ENCODE measurements at places on chromosomes 6 and 20.

GRCh38 chr20:56809668-56810067, 180.6 kb downstream of the TFAP2C start:
- no peaks in the 10 kb centered on the region for H3K27me3 ChIP-seq
- H3K36me3 ChIP-seq, result no peaks in the 10 kb centered on the region
- no peak overlapping the region for H3K4me3 ChIP-seq
- DNase-seq, result no peak

GRCh38 chr6:42383421-42384205, 68.1 kb downstream of the TRERF1 start:
- no peak for DNase-seq
- no peak overlapping the region for H3K27ac ChIP-seq
- no peaks in the 10 kb centered on the region for H3K36me3 ChIP-seq
- H3K4me1 ChIP-seq, result peaks cover 1% of the 10 kb centered on the region
- no peaks in the 10 kb centered on the region for H3K27me3 ChIP-seq
- no peak overlapping the region for H3K4me3 ChIP-seq

DNA sequence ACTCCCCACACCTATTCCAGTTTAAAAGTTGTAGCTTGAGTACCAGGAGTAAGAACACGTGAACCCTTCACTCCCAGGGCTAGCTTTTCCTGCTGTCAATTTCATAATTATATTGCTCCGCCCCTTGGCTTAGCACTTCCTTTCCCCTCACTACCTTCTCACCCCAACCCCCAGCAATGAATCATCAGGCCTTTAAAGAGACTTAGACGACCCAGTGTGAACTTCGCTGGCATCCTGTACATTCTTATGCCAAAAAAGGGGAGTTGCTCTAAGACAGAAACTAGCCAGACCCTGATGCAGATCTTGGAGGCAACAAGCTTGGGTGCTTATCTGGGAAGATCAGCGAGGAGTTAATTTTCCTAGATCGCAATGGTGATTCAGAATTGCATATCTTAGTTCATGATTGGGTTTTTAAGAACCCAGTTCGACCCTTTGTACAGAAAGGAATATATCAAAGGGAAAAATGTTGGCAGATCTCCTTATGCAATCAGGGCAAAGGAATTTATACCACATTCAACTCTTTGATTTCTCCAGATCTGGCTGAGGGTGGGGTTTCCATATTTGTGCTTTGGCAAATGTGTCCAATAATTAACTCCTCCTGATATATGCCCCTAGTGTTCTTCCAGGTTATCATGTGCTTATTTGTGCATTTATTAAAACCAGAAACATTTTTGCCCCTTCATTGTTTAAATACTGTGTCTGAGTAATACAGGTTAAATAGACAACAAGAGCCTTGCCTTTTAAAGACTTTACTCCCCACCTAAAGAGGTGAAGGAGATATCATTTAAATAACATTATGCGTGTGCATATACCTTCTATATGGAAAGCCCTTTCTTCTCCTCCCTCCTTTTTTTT, 8.1 kb upstream of the ATXN1 start:
- no peaks in the 10 kb centered on the region for H3K36me3 ChIP-seq
- no peak for DNase-seq
- H3K27ac ChIP-seq, result no peak overlapping the region
- no peaks in the 10 kb centered on the region for H3K27me3 ChIP-seq
- H3K4me3 ChIP-seq, result no peak overlapping the region
- peaks cover 13% of the 10 kb centered on the region for H3K4me1 ChIP-seq

- H3K4me1 ChIP-seq, result no peaks in the 10 kb centered on the region
- no peak overlapping the region for H3K4me3 ChIP-seq
- H3K27ac ChIP-seq, result no peak overlapping the region
- H3K27me3 ChIP-seq, result no peaks in the 10 kb centered on the region
- peaks cover 4% of the 10 kb centered on the region for H3K36me3 ChIP-seq
Observed at GRCh38 chr6:57123111-57123510, 33.1 kb downstream of the ZNF451 start.

- H3K4me3 ChIP-seq, result no peak overlapping the region
- peaks cover 35% of the 10 kb centered on the region for H3K36me3 ChIP-seq
- H3K27me3 ChIP-seq, result no peaks in the 10 kb centered on the region
- no peak overlapping the region for H3K27ac ChIP-seq
- no peak for DNase-seq
- H3K4me1 ChIP-seq, result no peaks in the 10 kb centered on the region
Observed at GRCh38 chr6:28914941-28915340, 8.8 kb downstream of the TRIM27 start.

GRCh38 chr6:26107935-26108334, 20.7 kb downstream of the HFE start:
- no peak overlapping the region for H3K27ac ChIP-seq
- no peaks in the 10 kb centered on the region for H3K27me3 ChIP-seq
- no peak overlapping the region for H3K4me3 ChIP-seq
- peaks cover 4% of the 10 kb centered on the region for H3K4me1 ChIP-seq

DNA sequence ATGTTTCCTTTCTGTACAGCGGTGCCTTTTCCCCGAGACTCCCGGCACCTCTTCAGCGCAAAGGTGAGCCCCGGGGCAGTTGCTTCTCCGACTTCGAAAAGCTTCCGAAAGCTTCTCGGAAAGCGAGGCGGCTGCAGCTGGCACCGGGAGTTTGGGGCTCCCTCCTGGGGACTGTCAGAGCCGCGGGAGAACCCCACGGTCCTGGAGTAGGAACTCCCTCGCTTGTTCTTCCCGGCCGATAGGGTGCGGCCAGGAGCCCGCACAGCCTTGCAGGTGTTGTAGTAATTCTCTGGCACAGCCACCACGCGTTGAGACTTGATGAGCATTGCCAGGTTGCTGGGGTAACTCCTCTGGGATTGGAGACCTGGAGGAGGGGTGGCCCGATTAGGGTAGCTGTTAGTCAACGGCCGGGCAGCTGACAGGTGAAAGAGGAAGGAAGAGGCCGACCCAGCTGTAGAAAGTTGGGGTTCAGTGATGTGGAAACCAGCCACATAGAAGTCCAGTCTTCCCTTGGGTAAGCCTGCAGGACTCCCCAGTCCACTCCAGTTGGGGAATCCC, 721 bp downstream of the KDM1B start:
- peak overlapping the region; percentile 78 for H3K27ac ChIP-seq
- H3K36me3 ChIP-seq, result peaks cover 2% of the 10 kb centered on the region

All from neuronal stem cell (in vitro differentiated cells).